ENCODE measurements at places on chromosomes 3 and 15. TPM values are rescaled to one million over a fixed set of nuclear protein-coding genes. Genes with fewer than 3 reads are reported as not detected.

Gene SST
- not detected for total RNA-seq

DNA sequence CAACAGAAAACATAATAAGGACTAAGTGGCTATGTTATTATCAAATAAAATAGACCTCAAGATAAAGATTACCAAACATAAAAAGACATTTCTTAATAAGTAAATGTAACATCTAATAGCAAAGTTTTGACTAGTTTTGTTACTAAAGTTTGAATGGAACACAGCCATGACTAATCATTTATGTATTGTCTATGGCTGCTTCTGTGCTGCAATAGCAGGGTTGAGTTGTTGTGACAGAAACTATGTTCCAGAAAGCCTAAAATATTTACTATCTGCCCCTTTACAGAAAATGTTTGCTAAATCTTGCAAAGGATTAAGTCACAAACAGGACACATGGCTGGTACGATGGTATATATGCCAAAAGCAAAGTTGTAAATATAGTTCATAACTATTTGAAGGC, 37.9 kb upstream of the MYH15 start:
- H3K4me3 ChIP-seq, result no peak overlapping the region
- no peak for DNase-seq
- no peaks in the 10 kb centered on the region for H3K36me3 ChIP-seq
- H3K27ac ChIP-seq, result no peak overlapping the region
- H3K4me1 ChIP-seq, result no peaks in the 10 kb centered on the region
- no peaks in the 10 kb centered on the region for H3K27me3 ChIP-seq

DNA sequence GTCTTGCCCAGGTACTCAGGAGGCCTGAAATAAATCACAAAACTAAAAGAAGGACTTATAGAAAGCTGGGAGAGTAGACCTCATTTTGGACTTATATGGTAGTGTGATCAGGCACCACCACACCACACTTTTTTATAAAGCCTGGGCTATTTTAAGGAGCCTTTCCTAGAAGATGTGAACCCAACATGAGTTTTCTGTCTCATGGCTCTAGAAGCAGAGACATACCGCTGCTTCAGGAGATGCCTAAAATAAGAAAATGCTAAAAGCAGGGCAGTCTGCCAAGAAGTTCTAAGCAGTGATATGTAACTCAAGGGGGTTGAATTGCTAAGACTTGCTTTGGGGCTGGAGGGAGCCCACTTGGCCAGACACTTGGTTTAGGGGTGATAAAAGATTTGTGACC, 49.6 kb downstream of the SUMF1 start:
- DNase-seq, result no peak
- H3K4me3 ChIP-seq, result no peak overlapping the region
- H3K4me1 ChIP-seq, result peaks cover 7% of the 10 kb centered on the region
- no peaks in the 10 kb centered on the region for H3K36me3 ChIP-seq

DNA sequence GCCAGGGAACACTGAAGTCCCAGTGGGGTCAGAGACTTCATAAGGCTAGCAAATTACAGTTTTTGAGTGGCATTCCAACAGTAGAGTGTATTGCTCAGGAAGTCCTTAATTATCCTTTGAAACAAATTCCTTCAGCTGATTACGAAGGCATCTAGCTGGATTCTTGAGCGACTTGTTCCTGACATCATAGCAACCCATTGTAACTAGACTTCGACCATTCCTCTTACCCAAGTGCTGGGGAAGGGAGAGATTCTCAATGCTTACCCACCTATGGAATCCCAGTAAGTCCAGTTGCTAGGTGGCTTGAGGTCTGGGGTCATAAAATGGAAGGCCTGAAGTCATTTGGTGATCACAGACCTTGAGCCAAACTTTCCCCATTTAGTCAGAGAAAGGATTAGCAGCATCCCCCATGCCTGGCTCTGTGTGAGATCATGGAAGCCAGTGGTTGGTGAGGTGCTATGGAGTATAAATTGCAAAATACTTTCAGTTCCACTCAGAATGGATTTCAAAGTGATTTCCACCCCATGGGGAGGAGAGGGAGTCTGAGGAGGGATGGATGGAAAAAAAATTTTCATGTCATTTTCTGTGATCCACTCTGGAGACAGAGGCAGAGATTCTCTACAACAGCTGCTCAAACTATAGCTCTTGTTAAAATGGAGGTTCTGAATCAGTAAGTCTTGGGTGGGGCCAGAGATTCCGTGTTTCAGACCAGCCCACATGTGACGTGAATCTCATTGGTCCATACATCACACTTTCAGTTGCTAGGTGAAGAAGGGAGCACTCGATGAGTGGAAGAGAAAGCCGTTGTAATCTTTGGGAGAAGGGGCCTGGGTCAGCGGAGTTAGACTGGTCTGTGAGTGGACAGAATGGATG, 45.7 kb downstream of the CD86 start:
- DNase-seq, result no peak
- no peak overlapping the region for H3K27ac ChIP-seq
- no peaks in the 10 kb centered on the region for H3K36me3 ChIP-seq
- no peak overlapping the region for H3K4me3 ChIP-seq
- H3K4me1 ChIP-seq, result no peaks in the 10 kb centered on the region
- H3K27me3 ChIP-seq, result peaks cover 2% of the 10 kb centered on the region

DNA sequence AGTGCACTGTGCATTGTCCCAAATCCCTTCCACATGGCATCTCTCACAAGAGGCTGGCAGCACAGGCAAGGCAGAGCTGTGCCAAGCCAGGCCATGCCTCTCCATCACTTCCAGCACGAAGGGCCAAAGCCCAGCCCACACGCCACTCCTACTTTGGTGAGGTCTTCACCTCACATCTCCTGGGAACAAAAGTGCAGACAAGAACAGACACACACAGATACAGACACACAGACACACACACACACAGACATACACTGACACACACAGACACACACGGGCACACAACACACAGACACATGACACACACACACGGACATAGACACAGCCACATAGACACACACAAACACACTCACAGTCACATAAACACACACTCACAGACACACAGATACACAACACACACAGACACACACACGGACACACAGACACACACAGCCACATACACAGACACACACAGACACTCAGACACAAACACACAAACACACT, 233.3 kb downstream of the UACA start:
- H3K4me3 ChIP-seq, result no peak overlapping the region
- no peaks in the 10 kb centered on the region for H3K36me3 ChIP-seq
- H3K27me3 ChIP-seq, result no peaks in the 10 kb centered on the region
- DNase-seq, result no peak
- no peaks in the 10 kb centered on the region for H3K4me1 ChIP-seq
- no peak overlapping the region for H3K27ac ChIP-seq

Data from aorta (tissue), 5 donors.